ENCODE measurements at places on chromosomes 7 and 10.

DNA sequence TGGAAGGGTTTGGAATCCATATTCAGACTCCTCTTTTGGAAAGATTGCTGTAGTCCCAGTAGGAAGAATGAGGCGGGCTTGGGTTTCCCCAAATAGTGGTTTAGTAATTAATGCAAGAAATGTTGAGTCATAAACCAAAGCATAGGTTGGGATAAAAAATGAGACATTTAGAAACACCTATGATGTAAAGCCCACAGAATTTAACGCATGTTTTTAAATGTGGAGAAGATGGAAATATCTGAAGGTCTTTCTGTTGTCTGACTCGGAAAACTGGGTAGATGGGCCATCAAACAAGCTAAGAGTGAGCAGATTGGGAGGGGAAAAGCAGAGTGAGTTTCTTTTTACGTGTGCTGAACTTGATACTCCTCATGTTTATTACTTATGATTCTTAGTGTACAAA, 62.2 kb downstream of the LANCL2 start:
- no peak for DNase-seq

GRCh38 chr10:4453950-4454349, 372.1 kb upstream of the AKR1E2 start:
- DNase-seq: no peak

DNA sequence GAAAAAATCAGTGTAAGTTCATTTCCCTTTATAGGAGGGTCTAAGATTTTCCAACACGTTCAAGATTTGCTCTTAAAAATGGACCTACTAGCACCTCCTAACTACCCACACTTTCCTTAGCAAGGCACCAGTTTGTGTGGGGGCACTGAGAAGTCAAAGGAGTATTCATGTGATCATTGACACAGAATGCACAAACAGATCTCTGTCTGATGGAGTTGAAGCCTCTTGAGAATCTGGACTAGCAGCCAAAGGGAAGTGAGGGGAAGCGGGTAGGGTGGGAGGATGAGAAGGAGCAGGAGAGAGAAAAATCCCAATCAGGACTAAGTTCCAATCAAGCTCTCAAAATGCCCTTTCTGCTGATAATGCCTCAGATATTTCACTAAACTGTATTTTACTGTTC, 4.1 kb downstream of the MMS19 start:
- DNase-seq: no peak

DNA sequence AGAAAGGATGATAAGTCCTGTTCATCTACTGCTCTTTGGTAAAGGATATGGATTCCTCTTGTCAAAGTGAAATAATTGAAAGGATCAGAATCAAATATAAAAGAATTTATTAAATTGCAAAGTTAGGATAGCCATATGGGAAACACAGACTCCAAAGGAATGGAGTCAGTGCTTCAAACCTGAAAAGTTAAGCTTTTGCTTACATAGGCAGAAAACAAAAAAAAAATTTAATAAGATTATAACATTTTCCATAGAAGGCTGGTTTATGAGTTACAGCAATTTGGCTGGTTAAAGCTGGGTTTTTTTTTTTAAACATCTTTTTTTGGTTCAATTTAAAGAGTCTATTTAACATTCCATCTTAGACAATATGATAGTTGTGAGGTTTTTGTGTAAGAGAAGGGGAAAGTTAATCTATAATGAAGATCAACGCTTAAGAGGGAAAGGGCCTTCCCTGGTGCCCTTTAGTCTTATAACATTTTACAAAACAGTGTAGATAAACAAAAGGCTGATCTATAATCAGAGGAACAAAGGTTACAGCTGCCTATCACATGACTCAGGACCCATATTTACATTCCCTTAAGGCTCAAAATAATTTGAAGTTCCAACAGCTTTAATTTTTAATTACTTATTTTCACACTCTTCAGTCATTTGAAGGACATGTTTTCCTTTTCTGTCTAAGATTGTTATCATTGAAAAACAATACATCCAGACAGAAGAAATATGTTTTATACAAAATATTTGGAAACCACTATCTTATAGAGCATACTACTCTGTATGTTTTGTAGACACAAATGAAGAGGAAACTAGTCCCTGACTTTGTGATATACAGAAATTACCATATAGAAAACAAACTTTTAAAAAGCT, 234.3 kb upstream of the MBL2 start:
- no peak for DNase-seq

DNA sequence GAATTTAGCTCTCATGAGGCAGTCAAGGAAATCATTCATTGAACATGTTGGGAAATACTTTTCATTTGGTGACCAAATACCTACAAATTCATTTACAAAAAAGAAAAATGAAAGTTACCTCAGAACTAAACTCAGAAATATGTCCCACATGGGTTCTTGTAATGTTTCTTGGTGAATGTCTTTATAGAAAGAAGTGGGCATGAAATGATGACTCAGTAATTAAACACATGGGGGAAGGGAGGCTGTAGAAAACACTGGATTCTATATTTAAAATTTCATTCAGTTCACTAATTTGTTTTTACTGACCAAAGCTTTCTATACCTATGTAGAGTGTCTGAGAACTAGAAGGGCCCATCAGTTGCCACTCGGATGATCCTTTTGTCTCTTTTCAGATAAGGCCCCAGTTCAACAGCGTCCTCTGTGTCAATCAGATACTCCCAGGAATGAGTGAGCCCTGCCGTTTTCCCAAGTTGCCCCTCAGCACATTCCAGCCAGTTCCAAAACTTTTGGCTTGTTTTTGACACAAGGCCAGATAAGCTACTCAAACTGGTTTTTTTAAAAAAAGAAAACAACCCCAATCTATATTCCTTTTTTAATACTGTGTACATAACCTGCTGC, 49.3 kb upstream of the AGBL3 start:
- no peak for DNase-seq

DNA sequence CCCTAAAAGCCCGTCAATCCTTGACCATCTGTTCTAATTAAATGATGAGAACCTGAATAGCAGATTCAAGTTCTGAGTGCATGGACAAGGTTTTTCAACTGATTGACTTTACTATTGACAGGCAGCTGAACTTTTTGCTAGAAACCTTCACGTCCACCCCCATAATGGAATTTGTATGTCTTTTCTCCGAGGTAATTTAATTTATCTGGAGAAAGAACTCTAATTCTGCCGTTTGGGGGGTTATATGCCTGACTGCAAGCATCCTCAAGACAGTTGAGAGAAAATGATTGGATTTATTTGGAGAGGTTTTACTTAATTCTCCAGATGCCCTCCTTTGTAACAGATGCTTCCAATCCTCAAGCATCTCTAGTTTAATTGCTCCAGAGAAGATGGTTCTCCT, 1053.4 kb upstream of the AUTS2 start:
- DNase-seq: no peak

- DNase-seq: no peak
Observed at GRCh38 chr7:106871793-106872571, 6.9 kb downstream of the PIK3CG start.

DNA sequence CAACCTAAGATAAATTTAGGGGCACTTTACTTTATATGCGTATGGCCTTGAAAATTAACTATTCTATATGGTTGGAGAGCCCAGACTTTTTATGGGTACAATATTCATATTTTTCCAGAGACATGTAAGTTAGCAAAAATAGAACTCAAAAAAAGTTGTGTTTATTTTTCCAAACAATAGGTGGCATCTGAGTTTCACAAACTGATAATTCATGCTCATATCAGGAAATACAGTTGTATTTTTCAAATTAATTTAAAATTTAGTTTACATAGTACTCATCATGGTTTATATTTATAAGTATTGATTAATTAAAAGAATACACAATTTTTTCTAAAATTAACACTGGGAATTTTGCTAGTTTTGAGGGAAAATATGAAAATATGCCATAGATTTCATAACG, 34.6 kb downstream of the ANKRD7 start:
- no peak for DNase-seq

DNA sequence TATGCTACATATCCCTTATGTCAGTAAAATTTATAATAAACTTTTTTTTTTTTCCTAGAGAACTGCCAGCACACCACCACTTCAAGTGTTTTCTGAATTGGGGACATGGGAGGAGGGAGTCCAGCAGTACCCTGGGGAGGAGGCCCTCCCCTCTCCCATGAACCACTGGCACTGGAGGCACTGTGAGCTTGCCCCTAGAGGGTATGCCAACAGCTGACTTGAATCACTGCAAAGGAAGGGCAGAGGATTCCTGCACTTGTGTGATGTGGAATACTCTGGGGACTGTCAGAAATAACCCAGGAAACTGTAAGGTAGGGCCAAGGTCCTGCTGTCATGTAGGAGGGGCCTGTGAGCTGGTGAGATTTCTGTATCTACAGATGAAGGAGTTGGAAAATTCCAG, 8.5 kb upstream of the ARMS2 start:
- no peak for DNase-seq

- DNase-seq: peak; percentile 62
Observed at GRCh38 chr10:100970076-100970913, 991 bp downstream of the SEMA4G start.

DNA sequence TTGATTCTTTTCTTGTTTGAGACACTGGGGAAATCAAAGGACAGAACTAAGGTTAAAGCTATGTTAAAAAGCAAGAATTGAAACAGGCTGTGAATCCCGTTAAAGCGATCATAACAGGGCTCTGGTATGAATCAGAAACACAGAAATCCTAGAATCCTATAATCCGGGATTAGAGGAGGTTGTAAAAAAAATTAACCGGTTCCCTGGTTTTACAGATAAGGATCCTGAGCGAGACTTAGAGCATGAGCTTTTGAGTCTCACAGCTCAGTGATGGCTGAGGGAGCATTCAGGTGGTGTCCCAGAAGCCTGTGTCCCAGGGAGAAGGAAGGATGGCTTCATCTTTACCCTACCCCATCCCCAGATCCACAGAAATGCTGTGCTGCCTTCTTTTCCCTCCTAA, 461.3 kb downstream of the PAXIP1 start:
- no peak for DNase-seq

DNA sequence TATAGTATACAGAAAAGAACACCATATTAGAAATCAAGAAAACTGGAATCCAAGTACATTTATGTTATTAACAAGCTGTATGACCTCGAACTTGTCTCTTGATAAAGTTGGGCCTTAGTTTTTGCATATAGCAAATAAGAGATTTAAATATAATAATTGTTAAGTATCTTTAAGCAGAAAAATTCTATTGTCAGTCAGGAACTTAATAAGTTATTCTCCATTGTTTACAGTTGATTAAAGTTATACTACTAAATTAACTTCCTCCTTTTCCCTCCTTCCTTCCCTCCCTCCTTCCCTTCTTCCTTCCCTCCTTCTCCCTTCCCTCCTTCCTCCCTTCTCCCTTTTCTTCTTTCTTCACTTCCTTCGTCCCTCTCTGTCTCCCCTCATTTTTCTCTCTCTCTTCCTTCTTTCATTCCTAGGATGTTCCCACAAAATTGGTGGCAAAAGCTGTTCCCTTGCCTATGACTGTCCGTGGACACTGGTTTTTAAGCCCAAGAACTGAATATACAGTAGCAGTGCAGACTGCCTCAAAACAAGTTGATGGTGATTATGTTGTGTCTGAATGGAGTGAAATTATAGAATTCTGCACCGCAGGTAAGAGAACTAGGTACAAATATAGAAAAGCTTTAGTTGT, 59.7 kb downstream of the PHYHIPL start:
- DNase-seq: no peak

- DNase-seq: no peak
Observed at GRCh38 chr10:106189292-106189691, 975.2 kb downstream of the SORCS1 start.

- peak; percentile 79 for DNase-seq
Observed at GRCh38 chr7:106041140-106041717, 70.9 kb downstream of the SYPL1 start.

DNA sequence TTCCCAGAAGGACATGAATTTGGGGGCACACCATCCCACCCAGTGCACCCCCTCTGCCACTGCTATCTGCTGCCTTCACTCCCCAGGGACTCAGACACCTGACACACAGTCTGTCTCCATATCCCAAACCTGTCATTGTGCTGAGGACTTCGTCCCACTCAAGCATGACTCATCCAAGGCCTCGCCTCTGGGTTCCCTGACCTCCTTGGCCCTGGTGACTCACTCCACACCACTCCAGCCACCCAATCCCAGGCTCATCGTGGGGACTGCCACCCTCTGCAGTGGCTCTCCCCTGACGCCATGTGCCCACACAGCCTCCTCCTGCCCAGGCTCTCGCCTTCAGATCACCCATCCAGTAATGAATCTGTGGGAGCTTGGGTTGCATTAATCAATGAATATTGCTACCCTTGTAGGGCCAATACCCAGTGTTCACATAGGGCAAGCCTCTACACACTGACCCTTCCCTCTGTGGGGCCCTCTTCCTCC, 6.6 kb upstream of the INSIG1 start:
- DNase-seq: no peak

GRCh38 chr10:113521475-113521795, 31.4 kb upstream of the HABP2 start:
- DNase-seq: no peak

DNA sequence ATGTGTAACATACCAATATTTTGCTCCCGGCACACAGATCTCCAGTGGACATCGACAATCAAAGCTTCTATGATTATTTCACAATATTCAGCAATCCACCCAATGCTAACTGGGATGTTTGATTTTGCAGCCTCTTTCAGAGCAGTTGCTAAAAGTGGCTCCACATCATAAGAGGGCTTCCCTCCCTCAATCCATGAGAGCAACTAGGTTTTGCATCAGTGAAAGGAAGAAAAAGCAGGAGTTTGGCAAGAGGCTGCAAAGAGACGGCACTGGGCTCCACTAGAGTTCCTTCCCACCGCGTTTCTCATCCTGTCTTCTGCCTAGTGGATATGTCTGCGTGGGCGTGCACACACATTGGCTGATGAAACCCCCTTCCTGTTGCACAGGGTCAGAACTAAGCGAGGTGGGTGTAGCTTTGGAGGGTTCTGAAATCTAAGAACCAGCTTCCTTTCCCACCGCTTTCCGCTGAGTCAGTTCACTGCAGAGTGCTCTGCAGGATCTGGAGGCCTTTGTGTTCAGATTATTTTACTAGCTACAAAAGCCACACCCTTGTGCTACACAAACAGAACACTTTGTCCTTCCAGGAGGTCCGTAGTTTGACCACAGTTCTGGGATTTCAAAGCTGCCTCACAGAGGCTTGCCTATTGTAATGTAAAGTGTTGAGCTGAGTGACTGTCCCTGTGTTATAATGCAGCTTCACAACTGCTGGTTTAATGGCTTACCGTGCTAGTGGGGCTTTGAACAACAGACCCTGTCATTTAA, 28.1 kb downstream of the ARL4A start:
- DNase-seq: no peak

DNA sequence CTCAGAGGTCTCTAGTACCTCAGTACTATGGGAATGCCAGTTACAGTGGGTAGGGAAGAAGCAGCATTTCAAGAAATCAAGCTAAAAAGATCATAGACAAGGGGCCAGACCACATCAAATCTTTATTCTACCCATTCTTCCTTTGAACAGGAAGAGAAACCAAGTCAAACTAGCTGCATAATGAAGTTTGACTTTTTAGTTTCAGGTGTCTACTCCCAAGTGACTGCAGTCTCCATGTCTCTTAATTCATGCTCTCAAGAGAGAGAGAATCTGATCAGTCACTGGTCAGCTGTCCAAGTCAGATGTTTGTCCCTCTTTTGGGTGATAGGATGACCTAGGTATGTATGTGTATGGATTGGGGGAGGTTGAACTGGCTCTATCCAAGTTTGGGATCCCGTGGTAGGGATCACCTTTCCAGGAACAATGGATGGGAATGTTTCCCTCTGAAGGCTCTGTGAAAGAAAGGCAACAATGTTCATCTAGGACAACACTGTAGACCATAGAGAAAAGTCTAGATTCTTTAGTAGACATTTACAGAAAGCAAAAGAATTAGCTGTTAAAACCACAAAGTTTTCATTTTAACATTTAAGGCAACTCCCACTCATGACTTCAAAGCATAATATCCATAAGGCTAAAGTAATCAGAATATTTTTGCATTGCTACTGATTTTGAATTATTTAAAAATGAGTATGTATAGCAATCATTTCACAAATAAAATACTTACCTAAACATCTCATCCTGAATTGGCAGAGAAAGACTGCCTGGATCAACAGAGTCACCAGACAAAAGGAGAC, 30.1 kb upstream of the PRTFDC1 start:
- no peak for DNase-seq
